ENCODE measurements at places on chromosomes 13 and 19. TPM values are rescaled to one million over a fixed set of nuclear protein-coding genes. Genes with fewer than 3 reads are reported as not detected.

DNA sequence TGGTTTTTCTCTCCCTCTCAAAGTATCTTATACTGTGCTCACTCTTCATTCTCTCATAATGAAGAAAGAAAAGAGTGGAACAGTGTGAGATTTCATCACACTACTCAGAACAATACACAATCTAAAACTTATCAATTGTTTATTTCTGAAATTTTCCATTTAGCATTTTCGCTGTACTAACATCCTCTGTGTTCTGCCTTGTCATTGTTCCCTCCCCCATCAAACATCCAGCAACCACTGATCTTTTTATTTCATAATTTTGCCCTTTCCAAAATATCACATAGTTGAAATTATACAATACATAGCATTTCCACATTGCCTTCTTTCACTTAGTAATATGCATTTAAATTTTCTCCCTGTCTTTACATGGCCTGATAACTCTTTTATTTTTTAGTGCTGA is 658.7 kb downstream of the SLITRK1 start:
- no peak for DNase-seq

The CA11 gene
- total RNA-seq = 12.6 TPM

GRCh38 chr19:28963486-28964250 is 249.3 kb downstream of the UQCRFS1 start:
- no peak for DNase-seq

The PSG7 gene
- not detected for total RNA-seq

DNA sequence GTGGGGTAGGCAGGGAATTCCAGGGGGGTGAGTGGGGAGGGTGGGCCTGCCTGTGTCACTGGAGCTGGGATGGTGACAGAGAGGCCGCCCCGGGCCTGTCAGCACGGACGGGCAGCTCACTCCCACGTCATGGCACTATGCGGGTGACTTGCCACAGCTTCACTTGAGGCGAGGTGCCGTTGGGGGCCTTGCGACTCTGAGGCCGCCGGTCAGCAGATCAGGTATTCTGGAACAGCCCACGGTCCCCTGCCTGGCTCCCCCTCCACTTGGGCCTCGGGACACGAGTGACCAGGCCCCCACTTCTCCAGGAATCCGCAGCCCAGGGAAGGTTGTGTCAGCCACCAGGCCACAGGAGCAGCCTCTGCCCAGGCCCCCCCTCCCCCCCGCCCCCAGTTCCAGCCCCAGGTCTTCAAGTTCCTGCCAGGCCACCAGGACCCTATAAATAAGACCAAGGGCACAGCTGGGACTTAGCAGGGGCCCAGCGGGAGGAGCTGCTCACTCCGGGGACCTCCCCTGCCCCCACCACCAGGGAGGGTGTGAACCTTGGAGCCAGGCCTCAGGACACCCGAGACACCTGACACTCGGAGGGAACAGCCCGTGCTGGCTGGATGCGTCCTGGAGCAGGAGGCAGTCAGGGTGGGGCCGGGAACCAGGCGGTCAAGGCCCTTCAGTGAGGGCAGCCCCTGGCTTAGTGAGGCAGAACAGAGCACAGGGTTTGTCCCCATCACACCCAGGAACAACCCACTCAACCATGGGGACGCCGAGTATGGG is 2.7 kb upstream of the MIDN start:
- no peak for DNase-seq

The PPP6R1 gene
- total RNA-seq = 172 TPM

The ZNF227 gene
- total RNA-seq = 15.4 TPM

The ABCC4 gene
- total RNA-seq = 69.3 TPM

DNA sequence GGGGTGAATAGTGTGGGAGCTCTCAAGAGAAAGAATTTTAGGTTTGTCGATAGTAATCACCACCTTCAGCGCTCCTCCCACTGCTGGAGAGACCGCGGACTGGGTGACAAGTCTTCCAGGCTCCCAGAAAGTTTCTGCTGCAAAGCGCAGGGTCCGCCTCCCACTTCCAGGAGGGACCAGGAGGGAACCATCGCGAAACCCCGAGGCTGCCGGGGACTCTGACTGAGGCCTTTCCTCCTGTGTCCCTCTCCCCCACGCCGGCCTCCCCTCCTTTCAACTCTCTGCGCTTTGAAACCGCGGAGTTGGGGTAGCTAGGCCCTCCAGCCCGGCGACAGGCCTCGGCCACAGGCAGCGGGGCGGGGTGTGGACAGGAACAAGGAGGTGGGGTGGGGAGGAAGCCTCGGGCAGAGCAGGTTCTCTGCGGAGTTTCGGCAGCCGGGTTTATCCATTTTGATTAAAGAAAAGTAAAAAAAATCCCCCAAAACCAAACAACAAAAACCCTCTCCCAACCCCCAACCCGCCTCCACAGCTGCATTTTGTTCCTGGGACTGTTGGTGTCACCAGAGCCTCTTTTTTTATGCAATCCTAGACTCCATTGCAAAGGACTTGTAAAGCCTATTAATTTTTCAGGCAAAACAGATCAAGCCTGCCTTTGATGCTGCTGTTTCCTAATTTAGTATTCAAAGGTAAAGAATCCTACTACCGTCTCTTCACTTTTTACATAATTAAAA is 157.2 kb downstream of the TM9SF2 start:
- DNase-seq = no peak

GRCh38 chr19:13120031-13120430 is 2.0 kb downstream of the NACC1 start:
- DNase-seq = no peak

DNA sequence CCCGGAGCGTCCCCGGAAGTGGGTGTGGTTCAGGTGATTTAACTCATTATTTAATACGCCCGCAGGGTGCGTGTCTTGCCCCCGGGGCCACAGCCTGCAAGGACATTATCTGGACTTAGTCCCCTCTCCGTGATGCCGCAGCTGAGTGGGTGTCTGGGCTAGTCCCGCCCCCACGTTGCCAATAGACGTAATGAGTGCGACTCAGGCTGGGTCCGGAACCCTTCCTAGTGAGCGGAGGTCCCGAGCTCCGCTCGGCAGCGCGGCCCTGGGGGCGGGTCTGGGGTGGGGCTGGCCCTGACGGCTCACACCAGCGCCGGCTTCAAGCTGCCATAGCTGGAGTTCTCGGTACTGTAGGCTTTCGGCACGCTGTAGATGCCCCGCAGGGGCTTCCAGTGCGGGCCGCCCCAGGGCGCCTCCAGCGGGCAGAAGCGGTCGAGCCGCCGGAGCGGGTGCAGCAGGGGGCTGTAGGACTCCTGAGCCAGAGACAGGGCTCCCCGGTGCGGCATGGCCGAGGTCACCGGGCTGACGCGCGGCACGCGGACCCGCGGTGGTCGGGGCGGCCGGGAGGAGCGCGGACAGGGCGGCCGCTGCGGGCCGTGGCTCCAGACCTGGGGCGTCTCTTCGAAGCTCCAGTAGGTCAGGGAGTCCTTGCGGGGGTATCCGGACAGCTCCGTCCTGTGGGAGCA is 918 bp upstream of the LHB start:
- no peak for DNase-seq

All from Panc1 (cell line).